ENCODE measurements at places on chromosomes 4 and X. TPM values are rescaled to one million over a fixed set of nuclear protein-coding genes. Genes with fewer than 3 reads are reported as not detected.

Gene TRAM1L1
- total RNA-seq: not detected

Gene JCHAIN
- total RNA-seq: 1.0 TPM

Gene USP27X
- 3.2 TPM for total RNA-seq

Gene PHOX2B
- total RNA-seq: not detected

Gene NCAPG
- 0.61 TPM for total RNA-seq

Gene ERCC6L
- total RNA-seq: 0.08 TPM

Gene ADH1A
- total RNA-seq: not detected

Gene SPIN2A
- 1.1 TPM for total RNA-seq

Gene CXXC4
- total RNA-seq: not detected

Gene FBXW7
- 140 TPM for total RNA-seq

Gene OTUD6A
- not detected for total RNA-seq

Gene DAPP1
- total RNA-seq: 9.1 TPM

Gene ATP2B3
- not detected for total RNA-seq

Gene BCLAF3
- 6.5 TPM for total RNA-seq

Gene CCNQ
- 14.1 TPM for total RNA-seq

Gene HOPX
- total RNA-seq: 5.9 TPM

Gene VMA21
- total RNA-seq: 19.4 TPM

Measured in CD4-positive, alpha-beta T cell (primary cell).